ENCODE measurements at places on chromosomes 6 and 20.

DNA sequence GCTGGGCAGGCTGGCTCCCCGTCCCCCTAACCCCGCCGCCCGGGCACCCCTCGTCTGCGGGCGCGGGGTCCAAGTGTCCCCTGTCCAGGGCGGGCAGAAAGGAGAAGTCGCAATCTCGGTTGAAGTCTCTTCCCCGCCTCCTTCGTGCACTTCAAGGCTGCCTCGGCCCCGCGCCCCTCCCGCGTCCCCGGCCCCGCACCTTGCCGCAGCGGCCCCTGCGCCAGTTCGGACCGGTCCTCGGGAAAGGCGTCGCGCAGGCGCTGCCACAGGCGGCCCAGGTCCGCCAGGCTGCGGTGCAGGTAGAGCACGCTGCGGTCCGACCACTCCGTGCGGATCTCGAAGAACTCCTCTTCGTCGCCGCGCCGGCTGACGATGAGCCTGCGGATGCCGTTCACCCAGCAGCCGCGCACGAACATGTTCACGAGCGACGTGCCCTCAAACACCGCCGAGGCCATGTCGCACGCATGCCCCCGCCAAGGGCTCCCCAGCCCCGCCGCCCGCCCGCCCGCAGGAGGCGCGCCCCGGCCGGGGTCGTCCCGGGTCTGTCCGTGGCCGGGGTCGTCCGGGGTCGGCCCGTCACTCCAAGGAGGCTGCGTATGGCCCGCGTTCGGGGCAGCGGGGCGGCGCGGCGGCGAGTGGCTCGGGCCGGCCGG lies at the start of gene PXDC1:
Gene PXDC1, minus strand, starts transcription at position 637 of the 653 bp plus-strand sequence. Its CDS starts 182 bp downstream, at position 455.
- peak; percentile 30 for DNase-seq

DNA sequence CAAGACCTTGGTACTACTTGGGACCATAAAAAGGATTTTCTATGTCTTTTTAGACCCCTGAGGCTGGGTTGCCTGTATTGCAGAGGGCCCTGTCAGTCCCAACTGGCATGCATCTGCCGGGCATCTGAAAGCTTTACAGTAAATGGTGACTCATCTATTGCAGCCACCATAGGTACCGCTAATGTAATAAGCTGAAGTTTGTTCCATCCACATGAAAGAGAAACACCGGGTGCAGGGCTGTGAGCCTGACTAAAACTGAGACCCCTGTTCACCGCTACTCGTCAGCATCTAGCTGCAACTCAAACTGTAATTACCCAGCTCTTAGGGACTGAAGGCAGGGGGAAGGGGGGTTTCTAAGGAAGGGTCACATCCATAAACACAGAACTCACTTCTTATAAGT lies 49.5 kb downstream of the TRERF1 start:
- DNase-seq: no peak

- no peak for DNase-seq
Observed at GRCh38 chr6:75098709-75099108, 107.1 kb downstream of the COL12A1 start.

DNA sequence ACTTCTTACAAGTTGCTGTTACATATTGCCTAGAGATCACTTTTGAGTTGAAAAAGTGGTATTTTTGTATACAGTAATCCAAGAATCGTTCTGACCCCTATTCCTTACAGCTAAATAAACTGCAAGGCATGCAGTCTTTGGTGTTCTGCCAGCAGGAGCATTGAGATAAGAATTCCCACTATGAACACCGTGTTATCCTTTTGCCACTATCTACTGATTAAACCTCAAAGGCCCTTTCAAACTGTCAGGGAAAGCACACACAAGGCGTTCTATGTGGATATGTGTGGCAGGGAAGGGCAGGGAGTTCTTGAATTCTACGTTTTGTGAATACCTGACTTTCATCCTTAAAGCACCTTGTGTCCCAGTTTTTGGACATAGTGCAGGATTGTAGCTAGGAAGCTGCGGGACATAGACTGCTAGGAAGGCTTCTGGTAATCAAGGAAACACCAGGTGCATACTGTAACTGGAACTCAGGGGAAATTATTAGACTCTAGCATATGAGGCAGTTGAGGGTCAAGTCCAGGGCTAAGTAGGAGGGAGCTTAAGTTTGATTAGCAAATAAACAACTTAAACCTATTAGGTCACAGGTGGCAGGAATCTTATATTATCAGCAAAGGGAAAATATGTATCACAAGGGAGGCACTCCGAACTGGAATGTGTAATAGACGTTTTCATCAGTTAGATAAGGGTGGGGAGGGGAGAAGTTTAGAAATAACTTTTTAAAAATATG lies 506.6 kb downstream of the RNF144B start:
- no peak for DNase-seq

GRCh38 chr6:63795006-63795405 lies 159.4 kb downstream of the PHF3 start:
- DNase-seq: no peak

GRCh38 chr6:6678185-6678671 lies 89.7 kb downstream of the LY86 start:
- no peak for DNase-seq

DNA sequence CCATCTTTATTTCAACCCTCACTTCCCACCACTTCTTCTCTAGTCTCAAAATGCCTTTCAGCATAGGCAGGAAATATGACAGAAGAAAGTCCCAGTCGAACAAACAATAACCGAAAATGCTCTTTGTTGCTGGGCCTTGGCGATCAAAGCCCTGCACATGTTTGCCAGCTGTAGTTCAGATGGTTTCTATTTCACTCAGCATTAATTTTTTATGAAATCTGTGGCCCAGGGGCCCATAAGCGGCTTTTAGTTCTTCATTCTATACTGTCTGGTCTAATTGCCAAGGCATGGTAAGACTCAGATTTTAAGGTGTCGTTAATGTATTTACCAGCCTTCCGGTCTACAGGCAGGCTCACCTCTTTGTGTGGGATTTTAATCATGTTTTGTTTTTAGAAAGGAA lies 10.9 kb upstream of the F13A1 start:
- no peak for DNase-seq

- no peak for DNase-seq
Observed at GRCh38 chr6:85494547-85495536, 45.0 kb downstream of the NT5E start.

GRCh38 chr6:114039841-114040240 lies 68.9 kb upstream of the HDAC2 start:
- DNase-seq: no peak

GRCh38 chr20:24994470-24995368 lies 2.2 kb upstream of the APMAP start:
- DNase-seq: peak; percentile 78

DNA sequence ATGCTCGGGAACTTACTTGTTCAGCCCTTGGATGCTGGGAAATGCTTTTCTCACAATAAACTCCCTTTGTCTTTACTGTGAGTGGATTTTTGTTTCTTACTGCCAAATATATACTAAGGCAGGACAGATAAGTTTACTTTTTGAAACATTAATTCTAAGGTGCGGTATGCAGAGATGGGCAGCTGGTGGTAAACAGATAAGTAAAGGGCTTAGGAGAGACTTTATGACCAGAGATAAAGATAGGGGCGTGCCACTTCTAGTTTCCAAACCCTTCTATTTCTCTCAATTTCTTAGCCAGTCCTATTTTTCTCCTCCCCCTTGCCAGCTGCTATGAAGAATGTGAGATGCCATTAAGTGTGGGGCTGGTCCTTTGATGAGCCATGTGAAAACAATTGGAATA lies 16.3 kb downstream of the SAMD3 start:
- no peak for DNase-seq

GRCh38 chr6:78251931-78252330 lies 599.1 kb downstream of the MEI4 start:
- DNase-seq: no peak

- no peak for DNase-seq
Observed at GRCh38 chr6:1850121-1850839, 240.6 kb downstream of the FOXC1 start.

All from central memory CD4-positive, alpha-beta T cell (primary cell).